ENCODE measurements at places on chromosomes 1 and 21.
A peak's percentile ranks its signal among the peaks of the same experiment; 100 is the strongest.

DNA sequence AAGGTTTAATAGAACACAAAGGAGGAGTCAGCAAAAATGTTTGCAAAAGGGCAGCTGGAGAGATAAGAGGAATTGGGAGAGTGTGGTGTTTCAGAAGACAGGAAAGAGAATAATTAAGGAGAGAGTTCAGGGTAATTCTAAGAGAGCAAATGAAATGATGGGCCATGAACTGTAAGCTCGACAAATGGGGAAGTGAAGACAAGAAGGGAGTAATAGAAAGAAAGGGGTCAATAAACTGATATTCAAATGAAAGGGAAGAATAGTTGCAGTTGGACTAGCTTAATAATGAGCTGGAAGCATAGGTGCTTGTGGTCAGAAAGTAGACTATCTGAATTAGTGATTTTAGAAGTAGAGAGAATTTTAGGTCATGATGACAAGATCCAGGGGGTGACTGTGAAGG, 15.6 kb upstream of the RNF220 start:
- no peak for DNase-seq

DNA sequence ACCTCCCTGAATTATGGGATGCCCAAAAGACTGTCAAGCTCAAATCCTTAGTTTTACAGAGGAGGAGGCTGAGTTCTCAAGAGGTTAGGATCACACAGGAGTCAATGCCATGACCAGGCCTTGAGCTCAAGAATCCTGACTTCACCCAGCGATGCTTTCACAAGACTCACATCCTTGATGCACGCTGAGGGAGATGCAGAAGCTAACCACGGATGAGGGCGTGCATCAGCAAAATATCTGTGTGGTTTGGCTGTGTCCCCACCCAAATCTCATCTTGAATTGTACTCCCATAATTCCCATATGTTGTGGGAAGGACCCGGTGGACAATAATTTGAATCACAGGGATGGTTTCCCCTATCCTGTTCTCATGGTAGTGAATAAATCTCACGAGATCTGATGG, 133.2 kb downstream of the KCNJ6 start:
- DNase-seq, result no peak

- no peak for DNase-seq
Observed at GRCh38 chr21:45347712-45348499, 57.1 kb upstream of the COL18A1 start.

DNA sequence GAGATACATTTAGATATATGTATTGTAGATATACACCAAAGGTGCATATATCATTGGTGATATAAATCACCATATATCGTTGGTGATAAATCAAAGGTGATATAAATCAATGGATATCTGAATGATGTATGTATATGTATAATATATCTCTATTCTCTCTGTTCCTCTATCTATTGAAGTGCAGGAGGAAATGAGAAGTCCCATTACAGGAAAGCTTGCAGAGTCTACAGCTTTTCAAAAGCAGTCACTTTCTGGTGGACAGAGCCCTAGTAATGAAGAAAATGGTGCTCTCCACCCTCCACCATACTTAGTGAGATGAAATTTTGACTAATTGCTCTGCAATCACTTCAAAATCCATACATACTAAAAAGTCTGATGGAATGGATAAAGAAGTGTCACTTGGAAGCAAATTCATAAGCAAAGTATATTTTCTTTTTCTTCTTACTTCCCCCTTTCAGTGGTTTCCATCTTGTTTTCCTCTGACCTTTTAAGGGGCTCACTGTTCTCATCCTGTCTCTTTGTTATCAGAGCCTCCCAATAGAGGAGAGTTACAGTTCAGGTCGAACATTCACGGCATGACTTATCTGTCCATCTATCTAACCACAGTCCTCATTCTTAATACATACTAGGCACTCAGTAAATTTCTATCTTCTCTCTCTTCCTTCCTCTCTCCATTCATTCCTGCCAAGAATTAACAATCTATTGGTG, 227.2 kb downstream of the KCNJ6 start:
- no peak for DNase-seq

DNA sequence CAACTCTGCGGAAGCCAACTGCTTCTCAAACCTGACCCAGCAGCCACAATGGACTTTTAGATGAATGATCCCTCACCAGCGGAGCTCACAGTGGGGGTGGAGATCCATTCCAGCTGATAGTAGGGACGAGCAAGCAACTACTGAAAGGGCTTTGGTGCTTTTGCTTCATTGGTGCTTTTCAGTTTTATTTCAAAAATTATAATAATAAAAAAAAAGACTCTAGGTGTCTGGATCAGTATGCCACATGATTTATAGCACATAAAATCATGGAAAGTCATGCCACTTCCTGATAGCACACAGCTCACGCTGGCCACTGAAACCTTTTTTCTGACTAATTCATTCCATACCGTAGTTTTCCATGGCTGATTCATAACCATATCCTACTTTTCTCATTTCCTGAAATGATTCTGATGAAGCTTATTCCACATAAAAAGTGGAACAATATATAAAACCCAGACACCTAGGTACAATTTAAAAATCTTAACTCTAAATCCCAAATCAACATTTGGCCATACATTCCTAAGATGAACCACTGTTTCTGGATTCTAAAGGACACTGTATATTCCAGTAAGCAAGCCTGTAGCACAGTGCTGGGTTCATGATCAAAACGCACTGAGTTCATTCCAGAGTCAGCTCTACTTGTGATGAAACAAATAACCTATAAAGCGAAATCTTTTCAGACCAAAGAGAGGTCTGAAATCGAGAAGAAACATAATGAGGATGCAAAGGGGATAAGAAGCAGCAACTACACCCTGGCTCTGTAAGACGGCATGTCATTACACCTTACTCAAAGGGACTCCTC, 41.3 kb upstream of the KCNE1 start:
- no peak for DNase-seq

DNA sequence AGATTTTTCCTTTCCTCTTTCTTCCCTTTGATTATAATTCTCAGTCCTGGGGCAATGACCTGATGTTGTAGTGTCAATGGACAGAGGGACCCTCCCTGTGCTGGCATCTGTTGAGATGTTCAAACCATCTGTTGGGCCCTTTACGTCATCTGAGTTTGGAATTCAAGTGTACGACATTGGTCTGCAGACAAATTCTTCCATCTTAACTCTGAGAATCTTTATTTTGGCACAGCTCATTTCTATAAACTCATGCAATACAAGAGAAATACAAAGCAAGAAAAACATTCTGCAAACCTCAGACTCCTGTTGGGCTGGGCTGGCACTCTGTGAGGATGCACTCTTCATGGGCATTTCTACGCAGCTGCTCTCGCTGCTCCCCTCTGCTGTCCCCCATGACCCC, 54.2 kb downstream of the IFI44 start:
- no peak for DNase-seq

DNA sequence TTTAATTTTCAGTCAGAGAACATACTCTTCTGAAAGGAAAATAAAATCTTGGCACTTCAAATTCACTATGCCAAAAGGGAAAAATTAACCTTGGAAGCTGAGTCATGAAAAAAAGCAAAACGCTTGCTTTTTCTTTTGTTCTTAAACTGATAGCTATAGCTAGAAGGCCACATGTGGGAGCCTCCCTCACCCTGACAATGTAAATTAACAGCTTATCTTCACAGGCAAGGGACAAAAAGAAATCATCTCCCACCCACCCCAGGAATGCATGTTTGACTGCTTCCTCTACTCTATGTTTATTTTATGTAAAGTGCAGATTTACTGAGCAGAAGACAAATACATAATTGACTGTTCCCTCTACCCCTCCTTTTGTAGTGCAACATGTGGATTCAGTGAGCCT, 38.0 kb downstream of the EBNA1BP2 start:
- DNase-seq, result peak; percentile 66

GRCh38 chr1:101004670-101005069, 20.9 kb downstream of the DPH5 start:
- DNase-seq, result no peak

- no peak for DNase-seq
Observed at GRCh38 chr1:57204091-57204490, 219.8 kb downstream of the DAB1 start.

DNA sequence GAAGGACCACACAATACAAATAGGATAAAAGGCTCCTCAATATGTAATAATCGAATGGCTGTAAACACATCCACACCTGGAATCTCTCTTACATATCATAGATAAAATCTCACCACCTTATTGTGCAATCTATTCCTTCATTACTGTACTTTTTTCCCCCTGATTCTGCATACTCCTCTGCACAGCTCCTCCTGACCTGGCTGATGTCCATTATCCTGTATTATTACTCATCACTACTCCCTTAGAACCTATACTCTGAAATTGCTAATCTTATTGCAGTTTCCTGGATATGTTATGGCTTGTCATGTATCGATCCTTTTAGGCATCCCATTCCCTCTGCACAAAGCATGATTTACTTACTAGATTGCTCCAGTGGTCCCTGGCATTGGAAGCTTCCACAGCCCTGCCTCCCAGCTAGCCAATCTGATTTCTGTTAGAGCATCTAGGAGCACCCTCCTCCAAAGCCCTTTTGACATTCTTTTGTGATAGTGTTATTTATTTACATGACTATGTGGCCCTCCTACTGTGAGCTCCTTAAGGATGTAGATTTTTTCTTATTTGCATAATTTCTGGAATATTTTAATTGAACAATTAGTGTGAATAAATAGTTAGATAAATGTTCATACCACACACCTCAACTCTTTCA, 24.2 kb upstream of the PHGDH start:
- peak; percentile 9 for DNase-seq

GRCh38 chr21:38240129-38240528, 16.7 kb upstream of the KCNJ15 start:
- DNase-seq, result no peak

- no peak for DNase-seq
Observed at GRCh38 chr1:192702212-192702902, 66.4 kb downstream of the RGS13 start.

GRCh38 chr1:230425252-230426091, 660 bp downstream of the PGBD5 start:
- DNase-seq, result no peak

GRCh38 chr1:53738205-53739108, 507 bp downstream of the GLIS1 start:
- DNase-seq, result no peak

GRCh38 chr1:228366062-228366865, 40.4 kb downstream of the TRIM11 start:
- DNase-seq, result no peak

GRCh38 chr1:100710906-100711682, 8.4 kb upstream of the VCAM1 start:
- no peak for DNase-seq

GRCh38 chr1:195981448-195982139, 626.6 kb downstream of the KCNT2 start:
- no peak for DNase-seq

DNA sequence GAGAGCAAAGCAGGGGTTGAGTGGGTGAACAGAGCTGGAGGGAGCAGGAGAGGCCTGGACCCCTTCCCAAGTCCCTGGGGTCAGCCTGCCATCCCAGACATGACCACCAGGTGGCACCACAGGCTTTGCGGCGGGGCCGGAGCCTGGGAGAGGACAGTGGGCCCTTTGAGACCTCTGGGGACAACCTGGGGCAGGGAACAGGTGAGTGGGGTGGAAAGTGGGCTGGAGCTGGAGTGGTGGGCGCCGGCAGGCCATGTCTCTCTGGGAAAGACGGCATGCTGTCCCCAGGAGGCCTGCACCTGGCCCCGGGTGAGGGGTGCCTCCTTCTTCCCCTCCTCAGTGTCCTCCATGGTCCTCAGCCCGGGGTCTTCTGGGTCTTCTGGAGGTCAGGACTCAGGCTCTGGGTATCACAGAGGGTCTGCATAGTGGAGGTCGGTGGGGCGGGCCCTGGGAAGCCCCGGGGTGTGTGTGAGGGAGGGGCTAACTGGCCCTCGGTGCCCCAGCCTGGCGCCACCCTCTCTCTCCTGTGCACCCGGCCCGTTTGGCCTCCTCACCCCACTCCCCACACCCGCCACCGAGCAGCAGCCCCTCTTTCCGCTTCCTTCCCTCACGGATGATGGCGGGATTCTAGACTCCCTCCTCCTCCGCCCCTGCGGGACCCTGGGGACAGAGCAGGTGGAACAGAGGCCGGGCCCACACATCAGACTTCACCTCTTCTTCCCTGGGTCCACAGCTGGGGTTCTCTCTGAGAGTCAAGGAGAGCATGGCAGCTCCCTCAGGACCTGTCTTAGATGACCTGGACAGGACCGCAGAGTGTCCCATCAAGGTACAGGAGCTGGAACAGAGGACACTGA, 28.5 kb upstream of the PKP1 start:
- peak; percentile 88 for DNase-seq

DNA sequence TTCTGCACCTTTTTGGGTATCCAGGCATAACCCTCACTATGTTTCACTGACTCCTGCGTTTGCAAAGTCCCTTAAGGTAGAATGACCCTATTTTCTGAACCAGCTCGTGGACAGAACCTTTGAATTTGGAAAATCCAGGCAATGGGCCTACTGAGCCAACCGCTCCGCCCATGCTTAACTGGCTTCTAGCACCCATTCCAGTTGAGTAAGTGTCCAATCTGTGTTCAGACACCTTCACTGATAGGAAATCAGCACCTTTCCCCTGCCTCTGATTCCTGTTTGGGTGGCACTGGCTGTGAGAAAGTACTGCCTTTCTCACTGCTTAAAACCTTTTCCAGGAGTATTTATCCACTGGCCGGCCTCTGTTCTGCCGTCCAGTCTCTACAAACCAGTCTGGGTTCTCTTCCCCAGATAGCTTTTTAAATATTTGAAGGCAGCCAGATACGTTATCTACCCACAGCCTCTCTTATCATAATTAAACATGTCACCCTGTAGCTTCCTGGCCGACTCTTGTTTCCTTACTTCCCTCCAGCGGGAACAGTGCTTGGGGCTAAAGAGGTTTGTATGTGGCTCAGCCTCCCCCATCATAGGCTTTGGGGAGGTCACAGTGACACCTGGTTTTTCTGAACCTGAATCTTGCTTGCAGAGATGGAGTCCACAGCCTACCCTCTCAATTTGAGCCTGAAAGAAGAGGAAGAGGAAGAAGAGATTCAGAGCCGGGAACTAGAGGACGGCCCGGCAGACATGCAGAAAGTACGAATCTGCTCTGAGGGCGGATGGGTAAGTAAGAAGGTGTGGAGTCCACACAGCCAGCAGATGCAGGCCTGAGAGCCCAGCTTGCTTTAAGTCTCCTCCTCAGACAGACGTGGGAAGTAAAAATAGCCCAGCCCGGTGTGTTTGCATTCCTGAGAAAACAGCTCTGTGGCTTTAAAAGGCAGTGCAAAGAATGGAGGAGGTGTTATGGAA, 1.3 kb downstream of the POGK start:
- no peak for DNase-seq

GRCh38 chr1:191222206-191222605, 744.5 kb upstream of the BRINP3 start:
- DNase-seq, result no peak

DNA sequence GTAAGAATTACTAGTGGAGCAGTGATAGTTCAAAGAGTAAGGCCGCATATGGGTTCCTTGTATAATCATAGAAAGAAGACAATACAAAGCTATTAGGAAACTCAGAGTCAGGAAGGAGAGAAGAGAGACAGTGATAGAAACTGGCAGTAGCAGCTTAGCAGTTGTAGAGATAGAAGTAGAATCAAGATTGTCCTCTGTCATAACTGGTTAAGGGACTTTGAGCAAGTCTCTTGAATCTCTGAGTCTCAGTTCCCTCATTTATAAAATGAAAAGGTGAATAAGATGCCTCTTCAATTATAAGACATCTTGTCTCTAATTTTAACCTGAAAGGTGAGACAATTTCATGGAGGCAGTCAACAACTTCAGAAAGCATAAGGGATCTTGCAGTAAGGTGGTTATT, 6.5 kb upstream of the RALGPS2 start:
- no peak for DNase-seq

GRCh38 chr1:45545553-45546310, 4.9 kb upstream of the AKR1A1 start:
- DNase-seq, result no peak

Data from HAP-1 (cell line).